ENCODE measurements at places on chromosomes 6 and 20. TPM values are rescaled to one million over a fixed set of nuclear protein-coding genes. Genes with fewer than 3 reads are reported as not detected.

DNA sequence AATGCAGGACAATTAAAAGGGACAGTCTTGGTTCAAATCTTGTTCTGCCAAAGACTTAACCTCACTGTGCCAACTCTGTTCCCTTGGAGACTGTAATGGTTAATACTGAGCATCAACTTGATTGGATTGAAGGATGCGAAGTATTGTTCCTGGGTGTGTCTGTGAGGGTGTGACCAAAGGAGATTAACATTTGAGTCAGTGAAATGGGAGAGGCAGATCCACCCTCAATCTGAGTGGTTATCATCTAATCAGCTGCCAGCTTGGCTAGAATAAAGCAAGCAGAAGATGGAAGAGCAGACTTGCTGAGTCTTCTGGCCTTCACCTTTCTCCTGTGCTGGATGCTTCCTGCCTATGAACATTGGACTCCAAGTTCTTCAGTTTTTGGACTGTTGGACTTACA lies 474.4 kb downstream of the CD83 start:
- no peak for DNase-seq

GRCh38 chr6:138571585-138572166 lies 72.4 kb upstream of the NHSL1 start:
- DNase-seq, result no peak

DNA sequence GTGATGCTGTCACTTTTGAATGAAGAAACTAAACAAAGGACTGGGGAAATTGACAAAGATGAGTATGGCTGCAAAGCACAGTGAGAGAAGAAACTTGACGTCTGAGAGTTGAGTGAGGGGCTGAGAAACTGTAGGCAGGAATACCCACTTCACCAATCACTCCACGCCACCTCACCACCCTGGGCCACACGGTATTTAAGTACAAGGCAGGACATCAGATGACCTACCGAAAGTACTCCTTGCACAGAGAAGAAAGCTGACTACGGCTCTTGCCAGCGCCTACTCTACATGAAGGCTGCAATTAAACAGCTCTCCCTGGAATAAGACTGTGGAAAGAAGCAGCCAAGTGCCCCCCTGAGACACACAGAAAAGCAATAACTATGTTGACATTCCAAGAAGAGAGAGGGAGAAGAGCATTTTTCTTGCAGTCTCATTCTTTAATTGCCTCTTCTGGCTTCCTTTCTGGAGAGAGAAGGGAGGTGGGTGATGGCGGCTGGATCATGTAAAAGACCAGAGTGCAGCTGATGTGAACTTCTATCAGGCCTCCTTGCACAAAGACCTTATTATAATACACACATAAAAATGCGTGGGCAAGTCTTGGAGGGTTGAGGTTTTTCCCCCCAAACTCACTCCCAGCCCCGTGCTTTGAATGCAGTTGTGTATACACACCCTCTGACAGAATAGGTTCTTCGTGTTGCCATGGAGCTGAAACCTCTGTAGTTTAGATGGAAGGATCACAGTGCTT lies 44.6 kb downstream of the HIVEP2 start:
- DNase-seq, result peak; percentile 43

Gene C6orf15
- not detected for total RNA-seq

GRCh38 chr6:9523462-9523861 lies 891.4 kb downstream of the TFAP2A start:
- DNase-seq, result no peak

DNA sequence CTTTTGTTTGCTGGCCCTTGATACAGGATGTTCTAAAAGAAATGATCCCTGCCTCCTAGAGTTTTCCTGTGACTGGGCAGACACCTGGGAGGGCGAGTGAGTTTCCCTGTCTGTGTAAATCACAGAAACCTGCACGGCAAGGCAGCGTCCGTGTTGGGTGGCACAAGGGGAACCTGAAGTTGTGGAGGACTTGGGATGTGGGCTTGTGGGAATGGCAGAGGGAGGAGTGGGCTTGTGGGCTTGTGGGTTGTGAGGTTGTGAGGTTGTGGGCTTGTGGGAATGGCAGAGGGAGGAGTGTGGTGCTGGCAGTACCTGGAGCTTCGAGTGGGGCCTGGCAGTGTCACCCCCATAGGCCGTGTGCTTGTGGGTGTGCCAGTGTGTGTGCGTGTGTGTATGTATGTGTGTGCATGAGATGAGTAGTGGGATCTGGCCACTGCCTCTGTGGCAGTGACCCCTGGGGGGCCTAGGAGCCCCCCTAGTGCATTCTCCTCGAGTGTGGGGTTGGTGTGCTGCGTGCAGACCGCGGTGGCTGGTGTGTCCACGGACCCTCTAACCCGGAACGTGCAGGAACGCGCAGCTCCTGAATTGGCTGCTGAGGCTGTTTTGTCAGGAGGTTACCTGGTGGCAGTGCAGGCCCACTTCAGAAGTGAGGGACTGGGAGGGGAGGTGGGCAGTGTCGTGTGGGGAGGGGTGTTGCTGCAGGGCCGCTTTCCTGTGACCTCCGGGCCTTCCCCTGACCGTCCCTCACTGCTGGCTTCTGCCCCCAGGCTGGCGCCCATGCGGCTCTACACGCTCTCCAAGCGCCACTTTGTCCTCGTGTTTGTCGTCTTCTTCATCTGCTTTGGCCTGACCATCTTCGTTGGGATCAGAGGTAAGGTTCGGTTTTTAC lies 13.0 kb downstream of the TMEM181 start:
- DNase-seq, result no peak

GRCh38 chr6:11174242-11174611 lies 58.2 kb downstream of the NEDD9 start:
- no peak for DNase-seq

GRCh38 chr20:37295595-37295994 lies 6.1 kb downstream of the MANBAL start:
- DNase-seq, result no peak

DNA sequence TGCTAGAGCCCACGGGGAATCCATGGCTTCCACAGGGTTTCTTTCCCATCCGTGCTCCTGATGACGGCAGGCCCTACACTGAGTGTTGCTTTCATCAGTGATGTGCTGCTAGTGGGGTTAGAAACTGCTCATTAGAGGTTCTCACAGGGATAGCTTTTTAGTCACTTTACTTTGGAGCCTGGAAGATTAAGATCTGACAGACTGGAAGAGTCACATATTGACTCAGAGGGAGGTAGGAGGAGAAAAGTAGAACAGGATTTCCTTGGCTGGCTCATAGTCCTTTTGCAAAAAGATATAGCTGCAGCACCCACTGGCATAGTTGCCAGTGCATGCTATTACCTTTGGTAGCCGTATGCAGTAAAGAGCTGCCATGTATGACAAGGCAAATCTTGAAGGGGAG lies 890.3 kb downstream of the C6orf118 start:
- DNase-seq, result no peak

GRCh38 chr6:53746442-53747103 lies 48.2 kb upstream of the LRRC1 start:
- no peak for DNase-seq

Gene MYMX
- not detected for total RNA-seq

DNA sequence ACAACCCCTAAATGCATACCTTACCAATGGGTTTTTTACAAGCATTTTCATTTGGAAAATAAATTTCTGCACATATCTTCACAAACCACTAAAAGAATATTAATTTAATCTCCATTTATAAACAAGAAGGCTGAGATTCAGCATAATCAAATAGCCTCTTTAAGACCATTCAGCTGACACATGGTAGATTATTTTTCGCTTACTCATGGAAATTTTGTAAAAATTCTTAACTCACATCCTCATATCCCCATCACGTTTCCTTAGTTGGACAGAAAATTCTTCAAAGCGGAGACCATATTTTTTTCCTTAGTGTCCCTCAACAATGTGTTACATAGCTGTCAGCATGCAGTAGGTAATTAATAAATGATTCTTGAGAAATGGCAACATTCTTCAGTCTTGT lies 439.6 kb upstream of the PTCHD4 start:
- no peak for DNase-seq

- no peak for DNase-seq
These were observed 557.9 kb upstream of the ID4 start for GRCh38 chr6:19279273-19279684.

DNA sequence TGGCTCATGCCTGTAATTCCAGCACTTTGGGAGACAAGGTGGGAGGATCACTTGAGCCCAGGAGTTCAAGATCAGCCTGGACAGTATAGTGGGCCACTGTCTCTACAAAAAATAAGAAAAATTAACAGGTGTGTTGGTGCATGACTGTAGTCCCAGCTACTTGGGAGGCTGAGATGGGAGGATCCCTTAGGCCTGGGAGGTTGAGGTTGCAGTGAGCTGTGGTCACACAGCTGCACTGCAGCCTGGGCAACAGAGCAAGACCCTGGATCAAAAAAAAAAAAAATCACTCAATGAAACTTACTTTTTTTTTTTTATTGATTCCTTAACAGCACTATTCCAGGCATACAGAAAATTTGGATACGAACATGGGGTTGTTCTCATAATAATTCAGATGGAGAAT lies 14.0 kb downstream of the CDKAL1 start:
- DNase-seq, result no peak

GRCh38 chr6:142726616-142727015 lies 218.4 kb downstream of the HIVEP2 start:
- no peak for DNase-seq

DNA sequence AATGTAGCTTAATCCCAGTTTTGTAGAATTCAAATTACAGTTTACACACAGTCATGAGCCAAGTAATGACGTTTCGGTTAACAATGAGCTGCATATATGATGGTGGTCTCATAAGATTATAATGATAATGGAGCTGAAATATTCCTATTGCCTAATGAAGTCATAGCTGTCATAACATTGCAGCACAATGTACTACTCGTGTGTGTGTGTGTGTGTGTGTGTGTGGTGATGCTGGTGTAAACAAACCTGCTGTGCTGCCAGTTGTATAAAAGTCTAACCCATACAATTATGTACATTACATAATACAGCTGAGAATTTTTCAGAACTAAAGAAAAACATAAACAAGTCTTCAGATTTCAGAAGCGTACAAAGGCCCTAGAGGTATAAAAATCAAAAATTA lies 66.7 kb upstream of the ARID1B start:
- no peak for DNase-seq

- DNase-seq, result peak; percentile 24
These were observed 34.7 kb upstream of the SYNJ2 start for GRCh38 chr6:157946865-157947532.

DNA sequence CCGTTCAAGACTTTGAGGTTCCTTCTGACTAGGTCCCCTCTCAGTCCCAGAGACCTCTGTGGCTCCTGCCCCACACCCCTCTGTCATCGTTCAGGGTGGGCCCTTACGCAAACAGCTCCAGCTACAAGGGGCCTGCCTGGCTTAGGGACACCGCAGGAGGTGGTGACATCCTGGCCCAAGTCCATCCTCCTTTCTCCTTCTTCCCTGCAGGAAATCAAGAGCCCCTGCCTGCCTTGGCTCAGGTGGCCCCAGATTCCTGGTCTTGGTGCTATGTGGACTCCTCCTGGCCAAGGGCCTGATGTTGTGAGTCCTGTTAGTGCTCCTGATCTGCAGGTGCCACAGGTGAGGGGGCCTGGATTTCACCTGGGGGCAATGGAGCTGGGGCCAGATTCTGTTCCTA lies 8.1 kb downstream of the TREML4 start:
- DNase-seq, result no peak
